Kidney (tissue), 22 donors: ENCODE measurements at places on chromosomes 12 and 14. TPM values are rescaled to one million over a fixed set of nuclear protein-coding genes. Genes with fewer than 3 reads are reported as not detected.

The MMP17 gene
- 3.2 TPM for total RNA-seq

DNA sequence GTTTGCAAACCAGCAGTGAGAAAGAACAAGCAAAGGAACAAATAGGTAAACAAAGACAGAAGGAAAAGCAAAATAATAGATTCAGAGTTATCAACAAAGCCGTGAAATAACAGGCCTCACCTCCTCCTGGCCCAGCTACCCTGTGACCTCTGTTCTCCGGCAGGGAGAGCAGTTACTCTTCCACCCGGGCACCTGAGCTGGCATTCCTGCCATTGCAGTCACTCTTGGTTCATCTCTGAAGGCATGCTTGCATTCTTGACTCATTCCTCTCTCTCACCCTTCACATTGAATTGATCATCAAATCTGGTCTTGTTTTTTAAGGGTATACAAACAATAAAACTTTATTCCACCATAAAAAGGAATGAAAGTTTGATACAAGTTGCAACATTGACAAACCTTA is 95.1 kb downstream of the TTC8 start:
- no peak overlapping the region for H3K27ac ChIP-seq
- H3K4me3 ChIP-seq, result no peak overlapping the region
- H3K27me3 ChIP-seq, result no peaks in the 10 kb centered on the region
- no peaks in the 10 kb centered on the region for H3K36me3 ChIP-seq
- no peak for DNase-seq

DNA sequence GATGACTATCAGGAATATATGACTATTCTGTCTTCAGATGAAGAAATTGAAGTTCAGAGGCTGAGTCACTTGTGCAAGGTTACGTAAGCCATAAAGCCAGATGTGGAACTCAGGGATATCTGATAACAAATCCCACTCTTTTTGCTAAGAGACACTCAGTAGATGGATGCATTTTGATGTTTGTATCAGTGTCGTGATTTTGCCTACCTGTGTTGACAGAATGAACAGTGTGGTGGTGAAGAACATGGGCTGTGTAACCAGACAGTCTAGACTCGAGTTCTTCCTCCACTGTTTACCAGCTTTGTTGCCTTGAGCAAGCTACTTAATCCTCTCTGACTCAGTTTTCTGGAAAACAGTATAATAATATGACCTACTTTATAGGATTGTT is 93.9 kb downstream of the DAAM1 start:
- peaks cover 2% of the 10 kb centered on the region for H3K4me1 ChIP-seq
- no peak for DNase-seq
- H3K27me3 ChIP-seq, result no peaks in the 10 kb centered on the region
- no peak overlapping the region for H3K4me3 ChIP-seq

The RAPGEF3 gene
- 179 TPM for total RNA-seq

The P2RX2 gene
- total RNA-seq, result 0.19 TPM

GRCh38 chr12:82817368-82817767 is 130.7 kb downstream of the TMTC2 start:
- H3K36me3 ChIP-seq, result no peaks in the 10 kb centered on the region
- no peak for DNase-seq
- H3K4me1 ChIP-seq, result no peaks in the 10 kb centered on the region
- H3K27ac ChIP-seq, result no peak overlapping the region
- no peaks in the 10 kb centered on the region for H3K27me3 ChIP-seq
- no peak overlapping the region for H3K4me3 ChIP-seq

DNA sequence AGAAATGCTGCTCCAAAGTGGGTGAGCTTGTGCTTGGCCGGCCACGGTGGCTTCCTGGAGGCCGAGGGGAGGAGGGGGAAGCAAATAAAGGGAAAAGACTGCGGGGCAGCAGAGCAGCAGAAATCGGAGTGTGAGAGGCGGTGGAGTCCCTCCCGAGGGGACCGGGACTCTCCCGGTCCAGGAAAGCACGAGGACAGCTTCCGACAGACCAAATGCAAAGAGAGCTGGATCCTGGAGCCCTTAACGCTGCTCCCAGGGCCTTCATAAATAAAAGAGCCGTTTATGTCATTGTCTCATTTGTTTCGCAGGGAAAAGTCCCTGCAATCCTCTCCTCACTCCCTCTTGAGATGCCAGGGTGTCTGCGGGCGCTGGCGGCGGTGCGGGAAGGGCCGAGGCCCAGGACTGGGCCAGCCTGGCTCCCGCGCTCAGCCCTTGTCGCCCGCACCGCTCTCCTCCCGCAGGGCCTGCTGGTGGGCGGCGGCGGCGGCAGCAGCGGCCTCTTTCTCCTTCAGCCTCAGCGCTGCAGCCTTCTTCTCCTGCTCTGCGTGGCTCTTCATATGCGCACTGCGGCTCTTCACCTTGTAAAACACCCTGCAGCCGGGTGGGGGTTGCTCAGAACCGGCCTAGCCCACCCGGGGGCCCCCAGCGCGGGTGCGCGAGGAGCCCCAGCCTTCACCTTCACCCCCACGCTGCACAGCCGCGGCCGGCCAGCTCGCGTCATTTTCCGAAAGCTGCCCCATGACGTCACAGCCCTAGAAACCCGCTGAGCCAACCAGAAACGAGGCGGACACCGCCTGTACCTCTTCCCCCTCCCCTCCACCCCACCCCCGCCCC is 4.5 kb upstream of the PNMA1 start:
- peaks cover 17% of the 10 kb centered on the region for H3K36me3 ChIP-seq
- DNase-seq, result peak; percentile 92
- H3K4me3 ChIP-seq, result peak overlapping the region; percentile 46
- H3K27me3 ChIP-seq, result no peaks in the 10 kb centered on the region
- H3K4me1 ChIP-seq, result peaks cover 16% of the 10 kb centered on the region

The AICDA gene
- not detected for total RNA-seq

- no peak for DNase-seq
- no peak overlapping the region for H3K4me3 ChIP-seq
- no peaks in the 10 kb centered on the region for H3K36me3 ChIP-seq
- no peaks in the 10 kb centered on the region for H3K4me1 ChIP-seq
- no peaks in the 10 kb centered on the region for H3K27me3 ChIP-seq
Measured at GRCh38 chr12:71556875-71557274, 106.8 kb downstream of the ZFC3H1 start.

DNA sequence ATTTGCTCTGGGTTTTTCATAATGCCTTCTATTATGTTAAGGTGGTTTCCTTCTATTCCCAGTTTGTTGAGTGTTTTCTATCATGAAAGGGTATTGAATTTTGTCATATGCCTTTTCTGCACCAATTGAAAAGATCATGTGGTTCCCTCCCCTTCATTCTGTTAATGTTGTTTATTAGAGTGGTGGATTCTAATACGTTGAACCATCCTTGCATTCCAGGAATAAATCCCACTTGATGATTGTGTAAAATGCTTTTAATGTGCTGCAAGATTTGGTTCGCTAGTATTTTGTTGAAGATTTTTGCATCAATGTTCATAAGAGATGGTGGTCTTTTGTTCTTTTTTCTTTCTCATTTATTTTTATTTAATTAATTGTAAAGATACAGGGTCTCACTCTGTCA is 55.2 kb downstream of the ATP23 start:
- H3K27ac ChIP-seq, result no peak overlapping the region
- DNase-seq, result no peak
- H3K27me3 ChIP-seq, result no peaks in the 10 kb centered on the region
- no peaks in the 10 kb centered on the region for H3K4me1 ChIP-seq
- H3K4me3 ChIP-seq, result no peak overlapping the region

The GPR84 gene
- total RNA-seq, result 1.7 TPM

- no peak overlapping the region for H3K27ac ChIP-seq
- no peaks in the 10 kb centered on the region for H3K36me3 ChIP-seq
- no peaks in the 10 kb centered on the region for H3K27me3 ChIP-seq
- no peaks in the 10 kb centered on the region for H3K4me1 ChIP-seq
Measured at GRCh38 chr12:89469361-89469760, 55.2 kb downstream of the GALNT4 start.

DNA sequence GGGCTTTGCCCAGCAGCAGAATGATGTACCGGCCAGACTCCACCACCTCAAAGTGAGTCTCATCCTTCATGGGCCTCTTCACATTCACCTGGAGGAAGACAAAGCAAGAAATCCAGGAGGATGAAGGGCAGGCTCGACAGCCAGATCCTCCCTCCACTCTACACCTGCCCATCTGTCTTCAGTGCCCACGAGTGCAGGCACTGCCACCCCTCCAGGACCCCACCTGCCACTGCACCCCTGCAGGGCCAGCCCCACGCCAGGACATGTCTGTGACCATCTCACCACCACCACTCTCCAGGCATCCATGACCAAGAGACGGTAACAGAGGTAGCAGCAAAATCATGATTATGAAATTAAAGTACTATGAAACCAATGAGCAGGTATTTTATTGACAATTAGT is 84.3 kb upstream of the ANO2 start:
- no peaks in the 10 kb centered on the region for H3K4me1 ChIP-seq
- H3K27ac ChIP-seq, result no peak overlapping the region
- no peaks in the 10 kb centered on the region for H3K27me3 ChIP-seq
- no peaks in the 10 kb centered on the region for H3K36me3 ChIP-seq

The PPP1R36 gene
- total RNA-seq, result 2.7 TPM

The MCRS1 gene
- total RNA-seq, result 66.8 TPM

The HSPB8 gene
- total RNA-seq, result 81.3 TPM

DNA sequence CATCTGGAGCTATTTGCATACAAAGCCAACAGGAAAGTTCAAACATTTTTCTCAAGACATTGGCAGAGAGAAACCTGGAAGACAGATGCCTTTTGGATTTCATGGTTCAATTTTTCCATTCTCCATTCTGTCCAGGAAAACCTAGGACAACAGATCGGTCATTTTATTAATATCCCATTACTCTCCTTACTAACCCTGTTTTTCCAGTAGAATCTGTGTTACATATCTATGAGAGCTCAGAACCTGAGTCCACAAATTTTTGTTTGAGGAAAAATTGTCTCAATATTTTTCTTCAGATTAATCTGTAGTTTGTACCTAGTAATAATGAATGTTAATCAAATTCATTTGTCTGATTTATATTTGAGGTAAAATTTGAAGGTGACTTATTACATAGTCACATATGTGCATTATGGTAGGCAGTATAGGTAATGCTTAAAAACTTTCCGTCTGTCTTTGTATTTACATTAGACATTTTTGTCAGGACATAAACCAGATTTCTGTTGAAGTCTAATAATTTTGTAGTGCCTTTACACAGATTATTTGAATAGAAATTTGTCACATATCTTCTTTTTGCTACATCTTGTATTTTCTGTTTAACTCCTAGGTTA is 75.3 kb downstream of the CCDC91 start:
- H3K27me3 ChIP-seq, result no peaks in the 10 kb centered on the region
- H3K36me3 ChIP-seq, result no peaks in the 10 kb centered on the region
- H3K4me3 ChIP-seq, result no peak overlapping the region

GRCh38 chr14:93090826-93091555 is 24.7 kb downstream of the ITPK1 start:
- no peaks in the 10 kb centered on the region for H3K27me3 ChIP-seq

- no peaks in the 10 kb centered on the region for H3K36me3 ChIP-seq
- DNase-seq, result no peak
- no peaks in the 10 kb centered on the region for H3K4me1 ChIP-seq
- no peak overlapping the region for H3K27ac ChIP-seq
Measured at GRCh38 chr14:89719366-89720075, 235.0 kb downstream of the EFCAB11 start.

The C12orf60 gene
- 2.0 TPM for total RNA-seq

- H3K27ac ChIP-seq, result no peak overlapping the region
- H3K36me3 ChIP-seq, result no peaks in the 10 kb centered on the region
- no peak overlapping the region for H3K4me3 ChIP-seq
- no peak for DNase-seq
Measured at GRCh38 chr12:9163392-9163791, 44.8 kb downstream of the PZP start.

The LYSET gene
- total RNA-seq, result 25.6 TPM

DNA sequence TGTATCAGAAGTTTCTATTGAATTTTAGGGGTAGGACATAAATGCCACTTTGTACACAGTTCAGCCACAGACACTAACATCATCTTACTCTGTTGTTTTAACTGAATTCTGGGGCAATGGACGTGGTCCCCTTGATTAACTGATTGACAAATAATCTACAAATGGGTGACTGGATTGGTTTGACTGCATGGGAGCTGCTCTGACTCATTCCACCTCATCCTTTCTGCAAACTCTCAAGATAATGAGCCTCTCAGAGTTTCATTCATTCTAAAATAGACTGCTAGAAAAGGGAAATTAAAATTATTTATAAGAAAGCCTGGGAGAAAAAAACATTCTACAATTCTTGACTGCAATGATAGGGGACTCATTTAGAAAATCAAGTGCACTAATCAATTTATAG is 570.4 kb upstream of the SEL1L start:
- no peak overlapping the region for H3K4me3 ChIP-seq
- H3K27ac ChIP-seq, result no peak overlapping the region
- H3K4me1 ChIP-seq, result no peaks in the 10 kb centered on the region
- no peak for DNase-seq
- H3K36me3 ChIP-seq, result no peaks in the 10 kb centered on the region

The SLC39A5 gene
- total RNA-seq, result 5.1 TPM

GRCh38 chr14:20546877-20547276 is 14.0 kb downstream of the RNASE9 start:
- H3K36me3 ChIP-seq, result no peaks in the 10 kb centered on the region
- no peak overlapping the region for H3K27ac ChIP-seq
- no peak for DNase-seq
- H3K27me3 ChIP-seq, result no peaks in the 10 kb centered on the region
- no peak overlapping the region for H3K4me3 ChIP-seq
- H3K4me1 ChIP-seq, result no peaks in the 10 kb centered on the region
